Activated naive CD4-positive, alpha-beta T cell treated with anti-CD3 and anti-CD28 coated beads for 36 hours (primary cell): ENCODE measurements at places on chromosomes 1 and 21.

DNA sequence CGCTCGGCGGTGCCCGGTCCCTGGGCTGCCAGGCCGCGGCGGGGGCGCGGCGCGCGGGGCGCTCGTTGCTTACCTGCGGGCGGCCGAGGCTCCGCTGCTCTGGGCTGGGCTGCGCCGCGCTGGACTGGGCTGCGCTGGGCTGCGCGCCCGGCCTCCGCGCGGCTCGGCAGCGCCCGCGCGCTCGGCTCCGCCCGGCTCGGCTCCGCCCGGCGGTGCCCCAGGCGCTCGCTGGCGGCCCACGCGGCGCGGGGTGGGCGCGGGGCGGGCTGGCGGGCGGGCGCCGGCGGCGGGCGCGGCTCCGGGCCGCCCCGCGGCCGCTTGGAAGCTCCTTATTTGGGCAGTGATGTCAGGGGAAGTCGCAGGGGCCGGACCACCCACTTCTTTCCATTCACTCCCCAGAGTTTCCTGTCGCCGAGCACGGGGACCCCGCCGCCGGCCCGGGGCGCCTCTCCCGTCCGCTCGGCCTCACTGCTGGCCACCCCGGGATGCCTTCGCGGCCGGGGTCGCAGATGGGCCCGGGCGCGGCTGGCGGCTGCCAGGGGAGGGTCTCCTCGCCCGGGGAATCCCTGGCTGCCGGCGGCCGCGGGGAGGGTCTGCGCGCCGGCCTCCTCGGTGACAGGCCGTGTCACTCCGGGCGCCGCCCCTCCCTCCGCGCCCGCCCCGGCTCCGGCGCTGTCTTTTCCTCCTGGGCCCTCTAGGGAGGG lies 177.7 kb upstream of the EDN2 start:
- peak; percentile 80 for DNase-seq

DNA sequence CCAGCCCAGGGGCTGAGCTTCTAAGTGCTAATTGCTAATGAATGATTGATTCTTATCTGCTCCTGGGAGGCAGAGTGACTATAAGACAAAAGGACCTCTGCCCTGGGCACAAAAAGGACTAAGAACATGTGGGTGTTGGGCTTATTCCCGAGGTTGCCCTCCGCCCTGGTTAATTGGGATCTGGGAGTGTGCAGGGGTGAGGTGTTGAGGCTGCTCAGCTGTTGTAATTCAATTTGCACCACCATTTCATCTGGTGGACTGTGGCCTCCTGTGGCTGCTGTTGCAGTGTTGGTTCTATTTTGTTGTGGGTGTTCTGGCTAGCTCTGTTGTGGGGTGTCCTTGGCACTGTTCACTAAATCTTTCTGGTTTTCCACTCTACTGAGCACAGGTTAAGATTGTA lies 13.3 kb downstream of the KNCN start:
- no peak for DNase-seq

GRCh38 chr21:36375994-36376393 lies 9.2 kb upstream of the CHAF1B start:
- DNase-seq = no peak

DNA sequence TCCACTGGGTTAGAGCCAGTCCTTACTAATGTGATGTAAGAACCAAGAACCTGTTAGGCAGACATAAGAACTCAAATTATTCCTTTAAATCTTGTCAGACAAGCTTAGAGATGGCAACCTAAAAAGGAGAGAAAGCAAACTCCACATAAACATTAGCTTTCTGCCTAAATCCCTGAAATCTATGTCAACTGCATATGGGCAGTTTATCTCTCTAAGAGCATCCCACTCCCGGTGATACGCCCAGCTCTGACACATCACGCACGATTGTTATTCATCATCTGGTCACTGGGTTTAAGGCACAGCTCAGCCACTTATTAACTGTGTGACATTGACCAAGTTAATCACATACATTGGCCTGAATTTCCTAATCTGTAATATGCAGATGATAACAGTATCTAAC lies 323.7 kb downstream of the HHIPL2 start:
- no peak for DNase-seq

GRCh38 chr21:20971296-20971921 lies 26.8 kb upstream of the NCAM2 start:
- peak; percentile 54 for DNase-seq

DNA sequence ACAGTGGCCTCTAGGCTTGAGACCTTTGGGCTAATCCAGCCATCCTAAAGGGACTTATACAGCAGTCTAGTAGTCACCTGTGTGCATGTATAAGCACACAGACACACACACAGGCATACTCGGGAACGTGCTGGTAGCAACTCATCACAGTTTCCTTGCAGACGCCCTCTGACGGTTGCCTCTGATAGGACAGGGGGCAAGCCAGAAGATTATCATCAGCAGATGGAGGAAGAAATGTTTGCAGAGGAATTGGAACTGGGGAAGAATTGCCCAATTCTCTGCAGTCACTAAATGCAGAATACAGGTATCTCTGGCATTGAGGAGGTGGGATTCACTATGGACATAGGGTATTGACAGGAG lies 222.2 kb downstream of the C1orf94 start:
- no peak for DNase-seq

GRCh38 chr1:51336711-51337110 lies 6.3 kb upstream of the TTC39A start:
- no peak for DNase-seq

GRCh38 chr1:241553886-241554592 lies 21.9 kb downstream of the KMO start:
- DNase-seq = no peak
